Caco-2 (cell line): ENCODE measurements at places on chromosomes 16 and 17.

DNA sequence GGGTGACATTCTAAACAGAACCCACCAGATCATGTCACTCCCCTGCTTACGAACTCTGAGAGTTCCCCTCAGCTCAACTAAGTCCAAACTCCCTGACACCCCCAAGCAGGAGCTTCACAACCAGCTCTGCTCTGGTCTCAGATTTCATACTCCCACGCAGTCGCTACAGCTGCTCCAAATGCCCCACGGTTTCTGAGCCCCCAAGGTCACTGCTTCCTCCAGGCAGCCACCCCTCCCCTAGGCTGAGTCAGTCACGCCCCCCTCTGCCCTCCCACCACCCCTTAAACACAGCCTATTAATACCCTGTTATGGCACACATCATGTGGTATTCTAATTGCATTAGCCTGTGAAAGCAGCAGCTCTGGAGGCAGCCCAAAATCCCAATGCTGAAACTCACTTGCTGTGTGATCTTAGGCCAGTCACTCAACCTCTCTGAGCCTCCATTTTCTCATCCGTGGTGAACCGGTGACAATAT lies 51.5 kb downstream of the GSG1L start:
- no peak for DNase-seq

GRCh38 chr17:64219571-64219970 lies 43.5 kb downstream of the TEX2 start:
- DNase-seq = peak; percentile 45

GRCh38 chr17:44438636-44439035 lies 49.2 kb upstream of the ITGA2B start:
- no peak for DNase-seq

DNA sequence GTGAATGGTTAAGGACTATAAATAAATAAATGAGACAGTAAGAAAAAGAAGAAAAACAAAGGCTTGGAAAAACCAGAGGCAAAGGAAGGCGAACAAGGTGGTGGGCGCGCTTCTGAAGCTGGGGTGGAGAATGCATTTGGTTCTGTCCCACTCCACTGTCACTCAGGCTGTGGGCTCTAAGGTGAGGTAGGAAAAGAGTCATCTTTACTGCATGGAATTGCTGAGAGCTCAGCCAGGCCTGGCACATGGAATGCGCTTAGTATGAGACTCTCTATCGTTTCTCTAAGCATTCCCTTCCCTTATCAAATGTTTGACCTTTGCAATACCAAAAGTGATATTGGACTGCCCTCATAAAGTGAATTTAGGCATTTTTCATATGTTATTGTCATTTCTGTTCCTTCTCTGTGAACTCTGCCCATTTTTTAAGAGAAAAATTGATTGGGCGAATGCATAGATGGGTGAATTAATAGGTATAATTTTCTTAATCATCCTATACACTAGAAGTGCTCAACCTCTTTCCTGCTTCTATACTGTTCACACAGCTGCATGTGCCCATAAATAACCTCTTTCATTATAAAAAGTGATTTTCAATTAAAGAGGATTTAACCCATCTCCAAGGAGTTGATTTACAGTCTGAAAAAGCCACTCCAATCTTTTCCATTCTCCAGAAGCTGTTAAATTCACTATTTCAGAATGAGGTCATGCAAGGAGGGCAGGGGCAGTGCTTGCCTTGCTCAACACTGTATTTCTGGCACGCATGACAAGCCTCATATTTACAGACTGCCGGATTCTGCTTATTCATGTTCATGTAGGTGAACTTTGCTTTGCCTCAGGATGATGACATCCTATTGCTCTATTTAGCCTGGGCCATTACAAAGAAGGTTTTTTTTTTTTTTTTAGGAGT lies 87.7 kb downstream of the MYH10 start:
- peak; percentile 29 for DNase-seq

DNA sequence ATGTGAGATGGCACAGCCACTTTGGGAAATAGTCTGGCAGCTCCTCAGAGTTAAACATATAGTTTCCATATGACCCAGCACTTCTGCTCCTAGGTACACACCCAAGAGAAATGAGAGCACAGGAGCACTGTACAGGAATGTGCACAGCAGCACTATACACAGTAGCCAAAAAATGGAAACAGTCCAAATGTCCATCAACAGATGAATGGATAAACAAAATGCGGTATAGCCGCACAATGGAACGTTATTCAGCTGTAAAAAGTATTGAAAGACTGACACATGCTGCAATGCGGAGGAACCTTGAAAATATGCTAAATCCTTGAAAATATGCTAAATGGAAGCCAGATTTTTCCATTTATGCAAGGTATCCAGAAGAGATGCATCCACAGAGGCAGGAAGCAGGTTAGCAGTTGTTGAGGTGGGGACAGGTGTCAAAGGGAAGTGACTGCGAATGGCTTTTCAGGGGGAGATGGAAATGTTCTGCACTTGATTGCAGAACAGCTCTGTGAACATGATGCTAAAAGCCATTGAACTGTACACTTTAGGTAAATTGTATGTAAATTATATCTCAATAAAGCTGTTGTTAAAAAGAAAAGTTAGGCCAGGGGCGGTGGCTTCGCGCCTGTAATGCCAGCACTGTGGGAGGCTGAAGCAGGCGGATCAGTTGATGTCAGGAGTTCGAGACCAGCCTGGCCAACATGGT lies 80.7 kb downstream of the MPRIP start:
- no peak for DNase-seq

- DNase-seq = no peak
Observed at GRCh38 chr16:25895380-25895779, 203.6 kb downstream of the HS3ST4 start.
